Caco-2 (cell line): ENCODE measurements at places on chromosomes 3 and 15.

GRCh38 chr3:152151216-152151876 lies 117.4 kb upstream of the MBNL1 start:
- H3K36me3 ChIP-seq: no peaks in the 10 kb centered on the region
- no peaks in the 10 kb centered on the region; the same call in 1 of the 2 replicates for H3K4me1 ChIP-seq
- DNase-seq: no peak
- H3K4me3 ChIP-seq: no peak overlapping the region
- H3K27ac ChIP-seq: no peak overlapping the region

- no peak overlapping the region for H3K4me3 ChIP-seq
- peaks cover 27% of the 10 kb centered on the region for H3K4me1 ChIP-seq
- no peaks in the 10 kb centered on the region for H3K27me3 ChIP-seq
- H3K36me3 ChIP-seq: no peaks in the 10 kb centered on the region
Measured at GRCh38 chr15:85408270-85408746, 27.9 kb downstream of the AKAP13 start.

- H3K27me3 ChIP-seq: no peaks in the 10 kb centered on the region; the same call in 1 of the 2 replicates
- no peaks in the 10 kb centered on the region; the same call in 1 of the 2 replicates for H3K4me1 ChIP-seq
- no peak for DNase-seq
- no peak within 1 kb of the TSS for H3K27ac ChIP-seq
Measured at GRCh38 chr15:67824976-67825880, at the start of gene SKOR1. TSS of gene SKOR1 (plus strand) at chr15:67825509. CDS start at chr15:67825603, 94 bp downstream.

DNA sequence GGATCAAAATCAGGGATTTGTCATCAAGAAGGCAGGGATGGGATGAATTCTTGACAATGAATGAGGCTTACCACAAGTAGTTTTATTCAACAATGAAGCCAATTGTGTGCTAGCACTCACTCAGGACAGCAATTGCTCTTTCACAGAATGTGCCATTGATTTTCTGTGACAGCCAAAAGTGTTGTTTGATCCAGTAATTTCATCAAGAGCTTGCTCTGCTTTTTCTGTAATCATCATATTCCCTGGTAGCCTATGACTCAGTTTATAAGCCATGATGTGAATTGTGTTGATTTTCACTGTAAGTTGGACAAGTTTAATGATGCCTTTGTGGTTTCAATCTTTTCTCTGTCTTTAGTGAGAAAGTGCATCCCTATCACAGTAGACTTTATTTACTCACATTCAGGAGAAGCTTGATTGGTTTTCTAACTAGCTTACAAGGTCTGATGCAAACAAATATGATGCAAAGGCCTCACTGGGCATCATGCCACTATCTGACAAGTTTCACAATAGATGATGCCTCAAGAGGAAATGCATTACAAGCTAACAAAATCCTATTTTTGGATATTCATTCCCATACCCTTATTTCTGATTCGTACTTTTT lies 13.6 kb upstream of the CSRNP1 start:
- H3K4me3 ChIP-seq: no peak overlapping the region
- no peak for DNase-seq
- no peaks in the 10 kb centered on the region for H3K27me3 ChIP-seq
- H3K4me1 ChIP-seq: peaks cover 8% of the 10 kb centered on the region
